ENCODE measurements at places on chromosomes 1 and 21.

GRCh38 chr1:92960395-92961130, 699 bp downstream of the DIPK1A start:
- DNase-seq, result peak; percentile 92

DNA sequence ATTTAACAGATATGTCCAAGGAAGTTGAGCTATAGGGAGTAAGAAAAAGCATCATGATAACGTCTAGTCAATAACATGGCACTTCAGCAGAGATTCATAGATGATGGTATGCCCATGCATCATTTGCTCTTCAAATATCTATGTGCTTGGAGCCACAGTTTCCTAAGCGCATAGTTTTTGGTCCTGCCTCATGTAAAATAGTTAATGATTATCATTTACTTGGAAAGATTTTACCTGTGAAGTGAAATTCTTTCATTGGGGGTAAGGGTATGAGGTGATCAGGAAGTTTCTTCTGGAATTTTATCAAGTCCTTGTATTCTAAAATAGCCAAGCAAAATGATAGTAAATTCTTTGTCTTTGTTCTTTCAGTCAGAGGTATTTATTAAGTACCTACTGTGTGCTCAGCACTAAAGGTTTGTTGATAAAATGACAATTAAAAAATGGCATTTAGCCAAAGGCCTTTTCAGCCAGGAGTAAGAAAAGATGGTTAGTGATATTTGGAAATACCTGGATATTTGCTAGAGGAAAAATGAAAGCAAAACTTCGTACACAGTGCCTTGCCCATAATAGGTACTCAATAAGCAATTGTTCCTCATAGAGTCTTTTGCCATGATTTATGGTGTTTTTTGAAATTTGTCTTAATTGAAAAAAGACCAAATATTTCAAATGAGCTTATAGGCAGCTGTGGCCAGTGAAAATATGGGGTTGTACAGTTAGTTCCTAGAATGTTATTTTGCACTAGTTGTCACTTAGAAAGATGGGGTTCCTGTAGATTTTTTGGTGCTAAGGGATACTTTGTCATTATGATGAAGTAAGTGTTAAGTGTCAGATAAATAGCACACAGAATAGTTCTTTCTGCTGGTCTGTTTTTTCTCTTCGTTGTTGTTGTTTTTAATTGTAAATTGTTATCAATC, 13.1 kb downstream of the PDIK1L start:
- no peak for DNase-seq

DNA sequence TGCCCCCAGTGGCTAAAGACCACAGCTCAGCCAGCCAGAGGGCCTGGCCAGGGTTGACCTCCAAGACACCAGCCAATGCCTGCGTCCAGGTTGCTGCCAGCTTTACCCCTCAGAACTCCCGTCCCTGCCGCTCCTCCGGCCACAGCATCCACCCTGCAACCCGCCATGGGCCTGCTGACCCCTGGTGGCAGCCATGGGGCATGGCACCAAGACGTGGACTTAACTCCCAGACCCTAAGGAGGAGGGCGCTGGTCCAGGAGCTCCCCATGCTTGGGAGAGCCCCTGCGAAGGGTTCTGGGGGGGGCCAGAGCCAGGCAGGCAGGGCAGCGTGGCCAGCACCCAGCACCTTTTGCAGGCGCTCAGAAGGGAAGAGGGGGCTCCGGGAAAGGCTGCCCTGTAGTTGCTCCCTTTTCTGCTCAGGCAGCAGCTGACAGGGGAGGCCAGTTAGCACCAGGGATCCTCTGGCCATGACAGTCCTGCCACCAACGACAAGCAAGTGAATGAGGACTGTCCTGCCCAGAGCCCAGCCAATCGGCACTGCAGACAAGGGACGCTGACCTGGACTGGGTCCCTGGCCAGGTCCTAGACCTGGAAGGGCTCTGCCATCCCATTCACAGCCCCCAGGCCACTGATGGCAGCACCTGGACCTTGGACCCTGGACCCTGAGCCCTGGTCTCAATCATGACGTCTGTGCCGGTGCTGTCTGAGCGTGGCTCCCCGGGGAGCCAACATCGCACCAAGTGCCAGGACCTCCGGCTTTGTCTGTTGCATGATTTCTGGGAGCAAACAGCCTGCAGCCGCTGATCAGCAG, 246.2 kb downstream of the NPHP4 start:
- DNase-seq, result peak; percentile 83

- no peak for DNase-seq
These were observed 478.4 kb upstream of the PLXNA2 start for GRCh38 chr1:208722592-208722991.

GRCh38 chr1:8082945-8083344, 56.8 kb upstream of the ERRFI1 start:
- DNase-seq, result no peak

DNA sequence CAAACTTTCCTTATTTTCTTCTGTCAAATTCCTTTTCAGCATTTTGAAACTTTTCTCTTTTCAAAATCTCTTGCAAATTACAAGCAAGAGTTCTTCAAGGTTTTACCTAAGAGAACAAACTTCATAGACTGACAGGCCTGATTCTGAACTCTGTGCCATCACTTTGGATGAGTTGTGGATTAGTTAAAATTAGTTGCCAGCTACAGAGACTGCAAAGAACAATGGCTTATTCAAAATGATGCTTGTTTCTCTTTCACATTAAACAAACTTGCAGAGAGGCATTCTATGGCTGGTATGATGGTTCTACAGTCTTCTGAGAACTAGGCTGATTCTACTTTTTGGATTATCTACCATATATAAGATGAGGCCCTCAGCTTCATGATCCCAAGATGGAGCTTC, 3.8 kb downstream of the LRRC8B start:
- DNase-seq, result no peak

DNA sequence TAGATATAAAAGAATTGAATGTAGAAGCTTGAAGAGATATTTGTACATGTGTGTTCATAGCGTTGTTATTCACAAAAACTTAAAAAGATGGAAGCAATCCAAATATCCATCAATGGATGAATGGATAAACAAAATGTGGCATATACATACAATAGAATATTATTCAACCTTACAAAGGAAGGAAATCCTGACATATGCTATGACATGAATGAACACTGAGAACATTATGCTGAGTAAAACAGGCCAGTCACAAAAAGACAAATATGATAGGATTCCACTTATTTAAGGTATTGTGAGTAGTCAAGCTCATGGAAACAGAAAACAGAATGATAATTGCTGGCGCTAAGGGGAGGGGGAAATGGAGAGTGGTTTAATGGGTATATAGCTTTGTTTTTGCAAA, 47.0 kb upstream of the DYRK1A start:
- DNase-seq, result no peak

DNA sequence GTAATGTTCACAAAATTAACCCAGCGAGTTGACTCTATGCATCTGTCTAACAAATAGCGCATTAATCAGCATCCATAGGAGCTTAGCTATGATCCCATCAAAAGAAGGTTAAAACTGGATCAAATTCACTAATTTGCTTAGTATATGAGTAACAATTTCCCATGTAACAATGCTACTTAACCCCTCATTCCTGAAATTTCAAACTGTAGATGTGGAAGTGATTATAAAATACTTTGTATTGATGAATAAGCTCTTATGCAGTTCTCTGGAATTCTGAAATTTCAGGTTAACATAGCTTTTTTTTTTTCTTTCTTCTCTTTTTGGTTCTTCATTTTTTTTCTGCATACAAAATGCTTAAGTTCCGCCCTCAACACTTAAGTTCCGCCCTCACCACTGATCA, 1272.7 kb downstream of the KCNT2 start:
- DNase-seq, result no peak

GRCh38 chr1:223405507-223405906, 12.3 kb downstream of the CCDC185 start:
- DNase-seq, result no peak

- DNase-seq, result no peak
These were observed 53.6 kb downstream of the KCNAB2 start for GRCh38 chr1:6099297-6099696.

DNA sequence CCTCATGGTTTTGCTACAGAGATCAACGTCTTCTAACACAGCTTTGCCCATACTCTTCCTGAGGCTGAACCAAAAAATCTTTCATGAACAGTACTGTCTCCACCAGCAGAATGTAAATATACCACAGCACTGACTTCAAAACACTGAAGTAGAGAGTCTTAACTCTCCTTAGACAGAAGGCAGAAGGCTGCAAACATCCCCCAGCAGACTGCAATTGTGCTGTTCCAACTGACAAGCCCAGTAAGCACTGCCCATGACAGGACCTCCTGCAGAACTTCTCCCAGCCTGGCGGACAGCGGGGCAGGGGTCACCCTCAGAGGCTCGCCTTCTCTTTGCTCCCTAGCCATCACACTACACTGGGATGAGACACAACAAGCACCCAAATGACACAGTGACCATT, 218.7 kb downstream of the RERE start:
- no peak for DNase-seq

GRCh38 chr1:247375747-247376146, 40.2 kb upstream of the NLRP3 start:
- no peak for DNase-seq

GRCh38 chr1:243422362-243422761, 166.5 kb downstream of the SDCCAG8 start:
- no peak for DNase-seq

GRCh38 chr1:180773210-180773865, 139.4 kb upstream of the KIAA1614 start:
- DNase-seq, result no peak

GRCh38 chr21:43624339-43624738, 34.9 kb downstream of the HSF2BP start:
- DNase-seq, result no peak

DNA sequence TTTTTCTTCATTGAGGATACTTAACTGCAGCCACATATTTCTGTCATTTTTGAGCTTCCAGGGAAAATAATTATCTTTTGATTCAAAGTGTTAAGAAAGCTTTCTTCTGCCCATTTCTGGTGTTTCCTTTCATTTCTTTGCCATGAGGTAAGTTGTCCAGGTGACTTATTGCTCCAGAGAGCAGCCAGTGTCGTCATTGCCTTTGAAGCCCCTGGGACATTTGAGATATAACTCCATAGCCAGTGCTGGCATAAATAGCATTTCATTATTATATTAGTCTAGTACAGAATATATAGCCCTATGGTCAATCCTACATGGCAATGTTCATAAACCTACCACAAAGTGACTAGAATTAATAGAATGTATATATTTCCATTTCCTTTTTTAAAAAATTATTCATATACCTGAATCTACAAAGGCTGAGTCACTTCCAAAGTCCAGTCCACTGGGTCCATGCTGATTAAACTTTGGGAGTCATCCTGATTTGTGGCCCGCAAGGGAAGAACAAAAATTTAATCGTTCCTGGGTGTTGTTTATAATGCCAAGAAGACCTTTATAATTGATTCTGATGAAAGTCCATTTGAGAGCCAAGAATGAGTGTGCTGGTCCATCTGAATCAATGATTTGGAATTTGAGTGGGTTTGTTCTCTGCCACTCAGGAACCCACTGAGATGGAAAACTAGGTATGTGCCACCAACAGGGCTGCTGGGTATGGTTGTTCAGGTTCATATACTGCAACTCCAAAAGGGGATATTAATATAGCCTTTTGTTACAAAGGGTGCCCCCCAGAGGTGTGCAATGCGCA, 221.8 kb upstream of the PLXNA2 start:
- no peak for DNase-seq

DNA sequence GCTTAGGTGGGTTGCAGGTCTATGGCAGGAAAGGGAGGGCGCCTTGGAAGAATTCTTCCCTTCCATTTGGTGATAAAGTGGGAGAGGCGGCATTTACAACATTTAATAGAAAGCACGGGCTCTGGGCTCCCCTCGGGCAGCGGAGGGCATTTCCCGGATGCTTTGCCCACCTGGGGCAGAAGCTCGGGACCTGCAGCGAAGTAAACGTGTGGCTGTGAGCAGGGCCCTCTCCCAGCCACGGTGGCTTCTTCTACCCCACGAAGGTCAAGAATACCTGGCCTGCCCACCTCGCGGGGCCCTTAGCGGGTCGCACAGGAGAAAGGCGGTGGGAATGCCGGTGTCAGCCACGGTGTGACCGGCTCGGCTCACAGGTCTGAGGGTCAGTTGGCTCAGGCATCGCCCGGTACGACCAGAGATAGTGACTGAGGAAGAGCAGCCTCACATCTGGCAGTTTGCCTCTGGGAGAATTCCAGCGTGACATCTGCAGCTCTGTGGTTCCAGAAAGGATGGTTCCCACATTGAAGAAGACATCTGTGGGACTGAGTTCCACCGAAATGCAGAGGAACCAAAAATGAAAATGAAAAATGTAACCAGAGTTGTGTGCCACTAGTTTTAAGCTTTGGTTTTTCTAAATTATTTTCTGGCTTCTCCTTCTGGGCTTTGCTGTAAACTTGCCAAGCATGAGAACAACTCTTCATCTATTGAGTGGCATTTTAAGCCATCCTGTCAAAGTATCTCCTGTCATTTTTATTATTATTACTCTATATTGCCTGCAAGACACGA, 720 bp upstream of the F3 start:
- DNase-seq, result peak; percentile 16

GRCh38 chr1:94209425-94209824, 28.0 kb downstream of the ARHGAP29 start:
- no peak for DNase-seq

- peak; percentile 43 for DNase-seq
These were observed 34.1 kb downstream of the EGLN1 start for GRCh38 chr1:231387770-231388669.

DNA sequence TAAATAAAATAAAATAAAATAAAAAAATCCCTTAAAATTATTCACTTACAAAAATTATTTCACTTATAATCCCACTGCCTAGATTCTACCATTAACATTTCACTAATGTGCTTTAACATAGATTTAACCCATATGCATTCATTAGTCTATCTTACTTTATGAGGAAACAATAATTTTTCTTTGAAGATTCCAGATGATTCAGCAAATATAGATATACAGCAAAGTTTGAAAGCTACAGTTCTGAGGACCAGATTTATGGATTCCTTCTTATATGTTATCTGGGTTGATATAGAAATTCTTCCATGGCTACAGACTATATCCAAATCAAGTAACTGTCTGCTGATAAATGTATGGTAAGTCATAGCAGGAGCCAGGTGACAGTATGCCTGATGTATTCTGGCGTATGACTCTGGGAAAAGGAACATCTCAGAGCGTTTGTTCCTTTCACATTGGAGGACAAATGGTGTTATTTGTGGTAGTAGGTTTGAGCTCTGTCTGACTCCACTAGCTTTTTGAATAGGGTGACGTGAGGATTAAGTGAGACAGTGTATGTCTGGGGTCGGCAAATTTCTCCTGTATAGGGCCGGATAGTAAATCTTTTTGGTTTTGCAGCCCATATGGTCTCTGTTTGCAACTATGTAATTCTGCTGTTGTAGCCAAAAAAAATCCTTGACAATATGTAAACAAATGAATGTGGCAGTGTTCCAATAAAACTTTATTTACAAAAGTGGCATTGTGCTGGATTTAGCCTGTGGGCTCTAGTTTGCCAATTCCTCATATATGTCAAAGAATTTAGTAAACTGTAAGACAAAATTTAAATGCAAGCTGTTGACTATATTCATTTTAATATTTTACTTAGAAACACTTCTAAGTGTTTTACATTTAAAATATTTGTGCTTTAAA, 9.3 kb downstream of the MAP3K21 start:
- DNase-seq, result no peak

GRCh38 chr1:241457421-241457820, 62.1 kb downstream of the FH start:
- DNase-seq, result no peak

GRCh38 chr21:43902441-43902840, 37.4 kb downstream of the AGPAT3 start:
- DNase-seq, result peak; percentile 64

All from hematopoietic multipotent progenitor cell treated with erythropoietin and hydrocortisone succinate and interleukin-3 and kit ligand, for 4 days (in vitro differentiated cells).